ENCODE measurements at places on chromosomes 4 and X.
A peak's percentile ranks its signal among the peaks of the same experiment; 100 is the strongest.

DNA sequence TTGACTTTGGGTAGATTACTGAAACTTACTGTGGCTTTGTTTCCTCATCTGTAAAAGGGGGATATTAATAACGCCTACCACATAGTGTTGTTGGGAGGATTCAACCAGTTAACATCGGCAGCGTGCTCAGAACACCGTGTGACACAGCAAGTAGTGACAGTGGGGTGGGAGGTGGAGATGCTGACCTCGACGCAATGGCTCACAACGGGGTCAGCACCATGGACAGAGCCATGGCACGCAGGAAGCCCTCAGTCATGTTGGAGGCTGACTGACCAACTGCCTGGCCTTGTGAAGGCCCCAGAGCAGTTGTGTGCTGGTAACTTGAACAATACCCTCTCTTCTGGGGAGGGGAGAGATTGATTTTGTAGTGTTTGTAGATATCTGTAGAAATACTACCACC, 93.2 kb downstream of the WFS1 start:
- peak; percentile 57 for DNase-seq

DNA sequence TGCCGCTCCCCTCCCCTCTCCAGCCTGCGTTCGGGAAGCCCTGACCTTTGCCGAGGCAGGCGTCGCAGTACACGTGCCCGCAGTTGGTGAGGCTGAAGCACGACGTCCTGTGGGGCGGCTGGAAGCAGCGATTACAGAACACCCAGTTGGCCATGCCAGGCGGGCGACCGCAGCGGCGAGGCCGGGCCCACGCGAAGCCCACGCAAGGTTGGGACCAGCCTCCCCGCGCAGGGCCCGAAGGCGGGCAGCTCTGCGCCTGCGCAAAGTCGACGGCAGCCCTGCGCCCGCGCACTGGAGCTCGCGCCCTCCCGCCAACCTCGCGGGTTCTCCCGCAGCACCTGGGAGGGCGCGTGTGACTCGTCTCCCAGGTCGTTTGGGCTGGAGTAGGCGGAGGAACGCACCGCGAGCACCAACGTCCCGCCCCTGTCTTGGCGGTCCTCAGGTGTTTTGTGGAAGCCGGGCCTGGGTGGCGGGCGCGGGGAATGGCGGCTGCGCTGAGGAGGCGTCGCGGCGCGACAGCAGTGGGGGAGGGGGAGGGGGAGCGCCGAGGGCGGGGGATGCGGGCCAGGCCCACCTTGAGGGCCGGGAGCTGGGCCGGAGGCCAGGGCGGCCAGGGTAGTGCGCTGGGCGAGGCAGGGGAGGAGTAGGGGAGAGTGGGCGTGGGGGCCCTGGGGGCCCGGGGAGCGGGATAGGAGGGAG, at the start of gene RNF212:
TSS of gene RNF212 (minus strand) at position 254 of the 699 bp plus-strand sequence. CDS start at position 154, 100 bp downstream.
- peak; percentile 50 for DNase-seq

GRCh38 chrX:150239946-150240642, 123.0 kb upstream of the MAMLD1 start:
- DNase-seq = no peak

DNA sequence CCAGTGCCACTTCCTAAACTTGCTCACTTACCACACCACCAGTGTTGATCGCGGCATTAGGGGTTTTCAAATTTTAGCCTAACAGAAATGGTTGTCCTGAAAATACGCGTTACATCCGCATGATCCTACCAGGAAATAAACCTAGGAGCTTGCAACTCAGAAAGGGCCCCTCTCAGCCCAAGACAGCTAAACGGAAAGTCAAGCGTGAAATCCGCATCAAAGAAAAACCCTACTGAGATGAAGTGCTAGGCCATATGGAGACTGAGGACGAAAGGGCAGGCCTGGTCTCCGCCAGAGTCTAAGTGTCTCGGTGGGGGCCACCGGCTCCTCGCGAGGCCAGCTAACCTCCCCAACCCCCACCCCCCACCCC, 626 bp downstream of the YTHDC1 start:
- DNase-seq = no peak

GRCh38 chr4:21763855-21764254, 184.7 kb downstream of the KCNIP4 start:
- DNase-seq = no peak

DNA sequence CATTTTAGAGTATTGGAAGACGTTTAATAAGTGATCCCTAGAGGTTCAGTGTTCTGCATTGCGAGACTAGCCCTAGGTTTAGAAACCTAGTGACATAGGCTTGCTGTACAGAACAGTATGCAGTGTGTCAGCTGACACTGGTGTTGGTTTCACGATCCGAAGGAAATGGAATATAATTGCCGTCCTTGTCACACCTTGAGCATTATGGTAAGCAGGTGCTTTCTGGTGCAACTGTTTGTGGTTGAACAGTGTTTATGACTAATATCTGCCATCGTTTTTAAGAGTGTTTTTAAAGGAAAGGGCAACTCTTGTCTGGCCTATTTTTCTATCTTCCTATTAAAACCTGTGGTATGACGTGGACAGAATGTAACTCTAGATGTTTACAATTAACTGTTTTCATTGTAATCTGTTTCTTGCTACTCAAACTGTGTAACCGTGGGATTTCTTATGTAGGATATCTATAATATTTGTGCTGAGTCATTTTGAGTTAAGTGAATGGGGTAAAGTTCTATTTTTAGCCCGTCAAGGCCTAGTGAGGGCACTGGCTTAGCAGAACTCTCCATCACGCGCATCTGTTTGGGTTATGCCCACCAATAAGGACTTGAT, 53.8 kb upstream of the TBC1D14 start:
- DNase-seq = no peak

GRCh38 chr4:143402776-143403552, 66.3 kb downstream of the GAB1 start:
- DNase-seq = no peak

GRCh38 chr4:47933840-47934239, 19.5 kb upstream of the NFXL1 start:
- no peak for DNase-seq

- DNase-seq = peak; percentile 85
These were observed 82.6 kb downstream of the GK start for GRCh38 chrX:30735839-30736238.

DNA sequence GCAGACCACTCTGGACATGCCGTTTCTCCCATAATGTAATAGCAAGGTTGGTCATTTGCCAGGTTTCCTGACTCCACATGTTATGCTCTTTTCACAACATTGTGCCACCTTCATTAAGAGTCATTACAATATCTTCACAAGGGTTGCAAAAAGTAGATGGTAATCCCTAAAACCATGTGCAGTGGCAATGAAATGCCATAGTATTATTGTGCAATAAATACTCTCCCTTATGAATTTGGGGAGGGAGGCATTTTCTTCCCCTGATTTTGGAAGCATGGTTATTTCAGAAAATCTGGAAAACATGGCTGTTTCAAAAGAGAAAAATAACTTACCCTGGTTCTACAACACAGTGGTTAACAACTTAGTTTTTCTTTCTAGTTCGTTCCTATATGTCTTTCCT, 75.1 kb downstream of the BLTP1 start:
- no peak for DNase-seq

- no peak for DNase-seq
These were observed 1.4 kb downstream of the TREX2 start for GRCh38 chrX:153444333-153445011.
